Stimulated activated CD8-positive, alpha-beta memory T cell treated with anti-CD3 and anti-CD28 coated beads, Interleukin-7, amount 100 ng/mL, for 1 hour (primary cell): ENCODE measurements at places on chromosomes 11 and 22.
A peak's percentile ranks its signal among the peaks of the same experiment; 100 is the strongest.

- DNase-seq, result no peak
Measured at GRCh38 chr11:70281156-70281609, 10.7 kb downstream of the PPFIA1 start.

GRCh38 chr11:120689596-120690275, 178.2 kb downstream of the GRIK4 start:
- no peak for DNase-seq

GRCh38 chr11:131681920-131682319, 311.5 kb downstream of the NTM start:
- DNase-seq, result no peak

- no peak for DNase-seq
Measured at GRCh38 chr11:1112351-1113191, 37.9 kb downstream of the MUC2 start.

DNA sequence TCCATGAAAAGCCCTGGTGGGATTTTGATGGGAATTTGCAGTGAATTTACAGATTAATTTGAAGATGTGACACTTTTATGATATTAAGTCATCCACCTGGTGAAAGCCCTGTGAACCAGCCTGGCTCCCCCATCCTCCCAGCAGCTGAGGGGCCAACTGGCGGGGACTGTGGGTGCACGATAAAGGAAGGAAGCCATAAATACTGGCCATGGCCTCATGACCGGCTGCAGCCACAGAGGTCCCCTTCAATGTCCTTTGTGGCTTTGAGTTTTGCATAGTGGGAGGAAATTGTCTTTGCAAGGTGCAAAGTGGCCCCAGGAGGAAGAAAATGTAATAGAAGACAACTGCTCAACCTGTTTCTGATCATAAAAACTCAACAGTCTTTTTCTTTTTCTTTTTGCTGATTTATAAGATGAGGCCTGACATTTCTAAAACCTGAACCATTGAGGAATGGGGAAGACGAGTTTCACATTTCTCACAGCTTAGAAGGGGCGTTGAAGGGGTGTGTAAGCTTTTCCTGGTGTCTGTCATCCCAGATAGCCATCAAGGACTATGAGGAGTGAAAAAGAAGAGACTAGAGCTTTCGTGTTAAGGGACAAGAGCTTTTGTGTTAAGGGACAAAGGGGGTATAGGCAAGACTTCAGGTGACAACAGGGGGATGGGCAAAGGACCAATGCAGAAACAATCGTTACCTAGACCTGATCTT, 6.3 kb upstream of the NDUFV1 start:
- no peak for DNase-seq

GRCh38 chr11:104663190-104664140, 234.8 kb downstream of the CASP12 start:
- no peak for DNase-seq

GRCh38 chr22:43039800-43040199, 24.9 kb upstream of the PACSIN2 start:
- no peak for DNase-seq

DNA sequence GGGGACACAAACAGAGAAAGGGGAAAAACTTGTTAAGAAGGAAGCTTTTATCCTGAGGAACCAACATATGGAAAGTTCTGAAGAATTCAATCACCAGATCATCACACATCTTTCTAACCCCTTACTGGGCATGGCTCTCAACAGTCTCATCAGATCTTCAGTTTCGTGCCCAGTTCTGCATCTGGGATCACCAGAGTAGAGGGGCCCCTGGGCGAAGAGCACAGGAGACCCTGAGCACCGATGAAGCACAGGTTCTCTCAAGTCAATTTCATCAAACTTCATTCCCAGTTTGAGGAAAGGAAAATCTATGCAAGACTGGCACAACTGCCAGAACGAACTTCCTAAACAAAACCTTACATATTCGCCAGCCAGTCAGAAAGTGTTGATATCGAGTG, 8.5 kb upstream of the PYGM start:
- no peak for DNase-seq

- DNase-seq, result no peak
Measured at GRCh38 chr22:49446759-49447710, 380.6 kb downstream of the BRD1 start.

GRCh38 chr11:77104727-77105126, 2.1 kb downstream of the OMP start:
- DNase-seq, result no peak

- DNase-seq, result no peak
Measured at GRCh38 chr11:15780382-15780781, 576.0 kb downstream of the SOX6 start.

GRCh38 chr11:114290503-114291235, 5.5 kb upstream of the NNMT start:
- no peak for DNase-seq

- peak; percentile 3 for DNase-seq
Measured at GRCh38 chr22:35299217-35299672, 449 bp upstream of the TOM1 start.

DNA sequence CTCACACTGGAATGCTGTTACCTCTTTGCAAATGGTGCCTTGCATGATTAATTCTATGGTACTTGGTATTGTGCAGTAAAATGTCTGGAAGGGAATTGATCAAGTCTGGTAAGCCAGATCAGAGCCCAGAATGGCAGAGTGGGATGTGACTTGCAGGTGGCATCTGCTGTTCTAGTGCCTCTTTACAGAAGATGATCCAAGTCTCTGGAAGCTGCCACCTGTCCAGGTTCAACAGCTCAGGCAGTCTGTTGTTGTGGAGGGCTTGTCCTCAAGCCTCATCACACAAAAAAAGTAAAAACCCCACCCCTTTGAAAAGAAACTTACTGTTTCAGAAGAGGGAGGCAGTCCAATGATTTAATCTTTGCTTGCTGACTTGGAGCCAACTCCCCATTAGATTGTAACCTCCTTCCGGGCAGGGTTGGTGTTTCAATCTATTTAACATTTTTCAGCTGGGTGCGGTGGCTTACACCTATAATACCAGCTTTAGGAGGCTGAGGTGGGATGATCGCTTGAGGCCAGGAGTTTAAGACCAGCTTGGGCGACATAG, 17.1 kb downstream of the ZNRF3 start:
- DNase-seq, result no peak

DNA sequence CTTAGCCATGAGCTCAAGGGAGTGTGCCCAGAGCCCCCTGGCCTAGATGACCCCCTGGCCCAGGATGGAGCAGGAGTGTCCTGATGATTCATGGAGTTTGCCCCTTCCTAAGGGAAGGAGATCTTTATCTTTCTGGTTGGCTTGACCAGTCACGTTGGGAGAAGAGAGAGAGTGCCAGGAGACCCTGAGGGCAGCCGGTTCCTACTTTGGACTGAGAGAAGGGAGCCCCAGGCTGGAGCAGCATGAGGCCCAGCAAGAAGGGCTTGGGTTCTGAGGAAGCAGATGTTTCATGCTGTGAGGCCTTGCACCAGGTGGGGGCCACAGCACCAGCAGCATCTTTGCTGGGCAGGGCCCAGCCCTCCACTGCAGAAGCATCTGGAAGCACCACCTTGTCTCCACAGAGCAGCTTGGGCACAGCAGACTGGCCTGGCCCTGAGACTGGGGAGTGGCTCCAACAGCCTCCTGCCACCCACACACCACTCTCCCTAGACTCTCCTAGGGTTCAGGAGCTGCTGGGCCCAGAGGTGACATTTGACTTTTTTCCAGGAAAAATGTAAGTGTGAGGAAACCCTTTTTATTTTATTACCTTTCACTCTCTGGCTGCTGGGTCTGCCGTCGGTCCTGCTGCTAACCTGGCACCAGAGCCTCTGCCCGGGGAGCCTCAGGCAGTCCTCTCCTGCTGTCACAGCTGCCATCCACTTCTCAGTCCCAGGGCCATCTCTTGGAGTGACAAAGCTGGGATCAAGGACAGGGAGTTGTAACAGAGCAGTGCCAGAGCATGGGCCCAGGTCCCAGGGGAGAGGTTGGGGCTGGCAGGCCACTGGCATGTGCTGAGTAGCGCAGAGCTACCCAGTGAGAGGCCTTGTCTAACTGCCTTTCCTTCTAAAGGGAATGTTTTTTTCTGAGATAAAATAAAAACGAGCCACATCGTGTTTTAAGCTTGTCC, 14.3 kb downstream of the ADORA2A start:
- DNase-seq, result no peak

DNA sequence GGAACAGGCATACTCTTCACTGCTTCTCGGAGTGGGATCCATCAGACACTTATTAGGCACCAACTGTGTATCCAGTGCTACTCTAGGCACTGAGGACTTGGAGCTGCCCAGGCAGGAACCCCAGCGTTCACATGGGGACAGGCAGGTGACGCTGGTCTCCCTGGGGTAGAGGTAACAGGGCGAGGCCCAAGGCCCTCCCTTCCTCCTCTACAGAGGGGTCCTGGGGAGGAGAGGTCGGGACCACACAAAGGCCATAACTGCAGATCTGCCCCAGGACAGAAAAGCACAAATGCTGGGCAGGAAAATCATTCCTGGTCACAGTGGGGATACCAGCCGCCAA, 262.2 kb downstream of the BRD1 start:
- DNase-seq, result no peak

DNA sequence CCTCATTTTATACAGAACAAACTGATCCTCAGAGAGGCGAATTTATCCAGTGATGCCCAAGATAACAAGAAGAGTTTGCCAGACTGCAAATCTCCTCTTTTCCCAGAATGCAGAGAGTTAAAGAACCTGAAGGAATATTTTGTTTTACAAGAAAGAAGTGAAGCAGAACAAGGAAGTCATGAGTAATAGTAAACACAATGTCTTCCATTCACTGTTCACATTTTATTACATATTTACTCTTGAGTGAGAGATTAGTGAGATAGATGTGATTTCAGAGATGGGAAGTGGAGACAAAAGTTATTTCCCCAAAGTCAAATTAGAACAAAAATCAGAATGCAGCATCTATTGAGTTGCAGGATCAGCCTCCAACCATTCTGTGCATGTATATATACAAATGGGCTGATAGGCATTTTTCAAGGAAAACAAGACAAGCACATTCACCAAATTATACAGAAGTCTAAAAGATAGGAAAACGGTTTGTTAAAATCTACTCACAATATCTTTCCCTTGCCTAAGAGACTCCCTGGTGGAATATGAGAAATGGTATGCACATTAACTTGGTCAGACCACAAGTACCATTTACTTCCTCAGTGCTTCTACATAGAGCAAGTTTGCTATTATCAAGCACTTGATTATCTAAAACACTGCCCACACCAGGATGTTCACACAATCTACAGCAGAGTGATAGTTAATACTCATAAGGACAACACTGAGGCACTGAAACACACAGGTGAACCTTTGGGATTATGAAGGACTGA, 12.0 kb downstream of the GUCY1A2 start:
- no peak for DNase-seq

DNA sequence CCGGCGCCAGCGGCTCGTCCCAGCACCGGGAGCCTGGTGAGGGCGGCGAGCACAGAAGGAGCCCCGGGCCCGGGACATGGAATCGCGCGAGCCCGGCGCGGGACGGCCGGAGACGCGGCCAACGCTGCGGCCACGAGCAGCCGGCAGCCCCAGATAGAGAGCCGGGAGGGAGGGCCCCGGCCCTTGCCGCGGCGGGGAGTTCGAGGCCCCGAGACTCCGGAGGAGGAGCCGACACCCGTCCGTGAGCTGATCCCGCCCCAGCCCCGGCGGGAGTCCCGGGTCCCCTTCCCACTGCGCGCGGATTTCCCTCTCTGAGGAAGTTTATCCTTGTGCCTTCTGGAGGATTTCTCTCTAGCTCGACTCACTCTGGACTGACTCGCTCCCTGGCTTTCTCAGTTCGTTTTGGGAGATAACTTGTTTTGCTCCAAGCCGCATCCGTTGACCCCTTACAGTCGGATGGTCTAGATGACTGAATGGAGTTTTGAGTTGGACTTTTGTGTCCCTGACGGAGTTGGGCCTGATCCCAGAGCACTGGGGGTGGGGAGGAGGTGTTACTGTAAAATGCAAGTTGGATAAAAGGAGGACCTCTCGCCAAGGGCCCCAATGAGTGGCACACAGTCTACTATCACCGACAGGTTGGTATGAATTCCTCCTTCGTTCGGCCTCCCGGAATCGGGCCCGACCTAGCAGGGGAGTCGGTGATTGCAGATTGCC, 585 bp downstream of the ARHGEF12 start:
- no peak for DNase-seq

DNA sequence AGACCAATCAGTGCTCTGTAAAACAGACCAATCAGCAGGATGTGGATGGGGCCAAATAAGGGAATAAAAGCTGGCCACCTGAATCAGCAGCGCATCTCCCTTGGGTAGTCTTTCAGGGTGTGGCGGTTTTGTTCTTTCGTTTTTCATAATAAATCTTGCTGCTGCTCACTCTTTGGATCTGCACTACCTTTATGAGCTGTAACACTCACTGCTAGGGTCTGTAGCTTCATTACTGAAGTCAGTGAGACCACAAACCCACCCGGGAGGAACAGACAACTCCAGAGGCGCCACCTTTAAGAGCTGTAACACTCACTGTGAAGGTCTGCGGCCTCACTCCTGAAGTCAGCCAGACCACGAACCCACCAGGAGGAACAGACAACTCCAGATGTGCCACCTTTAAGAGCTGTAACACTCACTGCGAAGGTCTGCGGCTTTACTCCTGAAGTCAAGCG, 175.5 kb upstream of the PDGFD start:
- DNase-seq, result no peak

GRCh38 chr11:37502202-37502601, 904.2 kb upstream of the RAG2 start:
- DNase-seq, result no peak

GRCh38 chr11:43556612-43557375, 123.7 kb upstream of the HSD17B12 start:
- no peak for DNase-seq

DNA sequence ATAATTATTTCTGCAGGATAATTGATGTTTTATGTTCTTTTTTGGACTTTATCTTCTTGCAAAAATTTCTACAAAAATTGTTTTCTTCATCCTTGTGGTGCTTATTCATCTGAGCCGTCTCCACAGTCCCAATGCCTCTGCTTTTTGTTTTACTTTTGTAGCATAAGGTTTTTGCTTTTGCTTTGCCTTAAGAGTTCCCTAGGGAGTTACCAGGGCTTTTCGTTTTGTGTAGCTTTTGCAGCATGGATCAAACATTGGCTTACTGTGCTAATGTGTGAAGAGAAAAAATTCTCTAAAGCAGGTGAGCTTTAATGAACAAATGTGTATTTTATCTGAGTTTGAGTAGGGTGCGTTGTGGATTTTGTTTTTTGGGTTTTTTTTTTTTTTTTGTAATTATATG, 11.8 kb downstream of the XBP1 start:
- no peak for DNase-seq

GRCh38 chr22:20284471-20285086, 16.5 kb upstream of the RTN4R start:
- DNase-seq, result no peak
